NCI-H510A (cell line): ENCODE measurements at places on chromosomes 12 and 14.

DNA sequence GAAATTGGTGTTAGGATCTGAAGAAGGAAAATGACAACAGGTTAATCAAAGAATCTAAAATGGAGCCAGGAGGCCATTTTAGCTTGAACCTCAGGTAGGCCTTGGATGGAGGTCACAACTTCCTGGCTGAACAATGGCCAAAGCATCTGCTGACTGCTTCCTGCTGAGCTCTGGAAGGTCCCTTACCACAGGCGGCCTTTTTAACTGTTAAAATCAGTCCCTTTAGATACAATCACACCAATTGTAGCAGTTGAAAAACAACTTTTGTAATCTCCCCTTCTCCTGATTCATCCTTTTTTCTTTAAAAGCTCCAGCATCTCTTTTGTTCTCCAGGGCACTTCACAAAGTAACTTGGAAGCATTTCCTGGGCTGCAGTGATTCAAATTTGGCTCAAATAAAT lies 388.8 kb downstream of the PDZRN4 start:
- no peak for DNase-seq

DNA sequence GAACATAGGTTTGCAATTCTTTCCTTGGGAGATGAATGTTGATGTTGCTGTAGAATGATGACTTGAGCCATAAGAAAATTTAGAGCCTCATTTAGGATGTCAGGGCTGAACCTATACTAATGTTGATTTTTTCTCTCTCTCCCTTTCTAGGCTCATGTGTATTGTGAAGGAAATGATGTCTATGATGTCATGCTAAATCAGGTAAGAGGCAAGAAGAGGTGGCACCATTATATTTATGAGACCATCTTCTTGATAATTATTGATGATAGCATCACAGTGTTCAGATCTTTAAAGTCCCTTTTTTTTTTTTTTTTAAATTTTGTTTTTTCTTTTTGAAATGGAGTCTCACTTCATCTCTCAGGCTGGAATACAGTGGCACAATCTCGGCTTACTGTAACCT lies 3.3 kb downstream of the PARP2 start:
- DNase-seq: no peak

GRCh38 chr12:25958428-25959070 lies at the start of gene RASSF8:
TSS of gene RASSF8 (plus strand) at chr12:25958682. CDS start at chr12:26055344, 96,662 bp downstream.
- peak; percentile 73 for DNase-seq

DNA sequence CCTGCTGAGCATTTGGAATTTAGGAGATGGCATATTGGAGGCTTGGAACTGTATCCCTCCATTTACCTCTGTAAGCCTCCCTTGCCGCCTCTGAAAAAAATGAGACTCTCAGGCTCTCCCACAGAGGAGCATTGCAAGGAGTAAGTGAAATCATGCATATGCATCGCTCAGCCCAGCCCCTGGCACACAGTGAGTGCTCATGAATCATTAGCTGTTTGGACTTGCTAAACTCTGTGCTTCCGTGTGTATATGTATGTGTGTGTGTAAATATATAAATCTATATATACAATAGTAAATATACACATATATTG lies 17.1 kb upstream of the TBX3 start:
- DNase-seq: no peak

DNA sequence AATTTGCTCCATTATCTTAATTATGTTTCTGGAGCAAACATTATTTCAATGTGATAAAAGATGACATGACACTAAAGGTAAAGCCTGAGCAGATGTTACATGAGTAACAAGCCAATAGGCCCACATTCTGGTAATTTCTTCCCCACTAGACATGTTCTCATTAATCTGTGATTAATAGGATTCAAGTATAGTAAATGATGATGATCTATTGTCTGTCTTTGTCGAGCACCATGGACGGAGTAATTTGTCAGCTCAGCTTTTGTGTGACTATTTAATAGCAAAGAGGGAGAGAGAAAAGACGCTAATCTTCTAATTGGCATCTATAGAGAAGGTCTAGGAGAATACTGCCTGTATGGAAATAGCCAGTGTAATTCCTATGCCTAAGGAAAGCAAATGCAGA lies 62.2 kb upstream of the INSM2 start:
- no peak for DNase-seq

DNA sequence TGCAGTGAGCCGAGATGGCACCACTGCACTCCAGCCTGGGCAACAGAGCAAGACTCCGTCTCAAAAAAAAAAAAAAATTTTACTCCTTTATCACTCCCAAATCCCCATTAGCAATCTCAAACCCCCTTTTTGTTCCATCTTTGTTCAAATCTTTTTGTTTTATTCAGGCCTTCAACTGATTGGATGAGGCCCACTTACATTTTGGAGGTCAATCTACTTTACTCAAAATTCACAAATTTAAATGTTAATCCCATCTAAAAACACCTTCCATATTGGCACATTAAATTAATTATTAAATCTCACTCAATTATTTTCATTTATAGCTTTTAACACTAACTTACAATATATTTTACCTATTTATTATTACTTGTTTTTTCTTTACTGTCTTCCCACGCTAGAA lies 27.0 kb upstream of the TXNRD1 start:
- no peak for DNase-seq
